ENCODE measurements at places on chromosomes 4 and X.

DNA sequence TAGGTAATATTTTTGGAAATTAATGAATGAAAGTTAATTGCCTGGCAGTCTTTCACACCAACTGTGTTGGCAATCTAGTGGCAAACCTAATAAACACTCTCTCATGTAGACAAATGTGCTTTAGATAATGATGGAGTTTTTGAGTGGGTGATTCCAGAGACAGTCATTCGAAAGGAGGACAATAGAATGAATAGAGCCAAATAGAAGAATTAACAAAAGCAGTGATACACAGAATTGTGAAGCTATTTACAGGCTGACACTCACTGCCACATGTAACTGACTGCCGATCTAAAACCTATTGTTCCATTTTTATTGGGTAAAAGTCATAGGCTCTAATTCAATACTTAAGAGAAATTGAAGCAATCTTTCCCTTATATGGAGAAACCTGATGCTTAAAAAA is 338.5 kb downstream of the PCDH7 start:
- no peak for DNase-seq

- no peak for DNase-seq
Observed at GRCh38 chr4:137668885-137669545, 136.7 kb upstream of the PCDH18 start.

DNA sequence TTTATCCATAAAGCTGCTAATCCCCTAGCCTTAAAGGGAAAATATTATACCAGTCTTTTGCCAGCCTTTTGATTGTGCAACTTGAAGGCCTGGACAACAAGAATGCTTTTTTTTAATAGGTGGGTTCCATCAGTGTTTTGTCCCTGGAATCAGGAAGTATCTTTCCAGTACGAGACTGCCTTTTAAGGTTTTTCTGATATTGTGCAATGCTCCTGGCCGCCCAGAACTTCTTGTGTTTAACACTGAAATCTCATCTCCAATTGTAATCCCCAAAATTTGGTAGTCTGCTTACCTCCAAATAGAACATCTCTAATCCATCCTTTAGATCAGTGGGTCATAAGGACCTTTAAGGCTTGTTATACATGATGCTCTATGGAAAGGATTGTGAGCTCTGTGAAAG is 256.7 kb downstream of the NAF1 start:
- no peak for DNase-seq

- DNase-seq, result no peak
Observed at GRCh38 chr4:170051402-170051801, 25.2 kb upstream of the MFAP3L start.

- DNase-seq, result no peak
Observed at GRCh38 chrX:154321152-154321551, 25.6 kb downstream of the TKTL1 start.

DNA sequence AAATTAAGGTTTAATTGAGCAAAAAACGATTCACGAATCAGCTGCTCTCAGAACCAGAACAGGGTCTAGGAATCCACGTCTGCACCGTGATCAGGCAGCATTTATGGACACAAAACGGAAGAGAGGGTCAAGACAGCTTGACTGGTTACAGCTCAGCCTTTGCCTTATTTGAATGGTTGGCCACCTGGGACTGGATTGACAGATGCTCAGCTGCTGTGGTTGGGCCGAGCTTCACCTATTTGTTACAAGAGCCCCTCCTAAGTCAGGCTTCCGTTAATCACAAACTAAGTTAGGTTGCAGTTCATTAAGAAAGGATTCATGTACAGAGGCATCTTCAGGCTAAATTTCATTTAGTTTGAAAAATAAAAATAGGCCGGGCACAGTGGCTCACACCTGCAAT is 50.6 kb upstream of the MAN2B2 start:
- no peak for DNase-seq
